ENCODE measurements at places on chromosomes 3 and 15.

DNA sequence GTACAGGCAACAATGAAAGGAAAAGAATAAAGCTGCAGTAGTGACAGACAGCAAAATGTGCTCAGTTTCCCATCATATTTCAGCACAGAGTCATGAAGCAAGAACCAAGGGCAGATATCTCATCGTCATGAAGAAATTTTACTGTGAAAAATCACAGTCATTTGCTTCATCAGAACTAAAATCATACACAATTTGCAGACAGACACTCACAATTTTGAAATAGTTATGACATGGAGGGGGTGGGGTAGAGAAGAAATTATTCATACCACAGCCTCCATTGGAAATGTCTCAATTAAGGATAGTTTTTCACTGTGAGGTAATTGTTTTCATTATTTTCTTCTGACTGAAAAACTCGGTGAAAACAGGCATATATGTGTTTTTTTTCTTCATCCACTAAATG lies 78.8 kb upstream of the CNTN3 start:
- no peak for DNase-seq

DNA sequence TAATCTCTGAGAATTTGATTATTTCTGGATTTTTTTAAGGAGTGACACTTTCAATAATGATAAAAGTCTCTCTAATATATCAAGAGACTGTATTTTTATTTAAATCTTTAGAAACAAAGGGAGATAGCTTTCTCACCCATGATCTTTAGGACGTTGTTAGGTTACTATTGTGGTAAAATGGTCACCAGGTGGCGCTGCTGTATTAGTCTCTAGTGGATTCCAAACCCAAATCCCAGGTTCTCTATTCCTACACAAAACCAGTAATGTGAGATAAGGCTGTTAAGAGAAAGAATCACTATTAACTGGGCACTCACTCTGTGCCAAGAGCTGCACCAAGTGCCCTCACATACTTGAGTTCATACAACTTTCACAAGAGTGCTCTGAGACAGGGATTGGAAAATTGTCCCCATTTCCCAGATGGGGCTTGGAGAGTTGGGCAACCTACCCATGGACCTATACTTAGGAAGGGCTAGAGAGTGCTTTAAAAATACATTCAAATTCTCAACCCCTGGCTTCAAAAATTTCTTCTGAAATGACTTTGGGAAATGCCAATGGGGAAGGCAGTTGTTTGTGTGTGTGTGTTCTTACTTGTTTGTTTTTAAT lies 593.4 kb upstream of the TGFBR2 start:
- DNase-seq, result peak; percentile 12

DNA sequence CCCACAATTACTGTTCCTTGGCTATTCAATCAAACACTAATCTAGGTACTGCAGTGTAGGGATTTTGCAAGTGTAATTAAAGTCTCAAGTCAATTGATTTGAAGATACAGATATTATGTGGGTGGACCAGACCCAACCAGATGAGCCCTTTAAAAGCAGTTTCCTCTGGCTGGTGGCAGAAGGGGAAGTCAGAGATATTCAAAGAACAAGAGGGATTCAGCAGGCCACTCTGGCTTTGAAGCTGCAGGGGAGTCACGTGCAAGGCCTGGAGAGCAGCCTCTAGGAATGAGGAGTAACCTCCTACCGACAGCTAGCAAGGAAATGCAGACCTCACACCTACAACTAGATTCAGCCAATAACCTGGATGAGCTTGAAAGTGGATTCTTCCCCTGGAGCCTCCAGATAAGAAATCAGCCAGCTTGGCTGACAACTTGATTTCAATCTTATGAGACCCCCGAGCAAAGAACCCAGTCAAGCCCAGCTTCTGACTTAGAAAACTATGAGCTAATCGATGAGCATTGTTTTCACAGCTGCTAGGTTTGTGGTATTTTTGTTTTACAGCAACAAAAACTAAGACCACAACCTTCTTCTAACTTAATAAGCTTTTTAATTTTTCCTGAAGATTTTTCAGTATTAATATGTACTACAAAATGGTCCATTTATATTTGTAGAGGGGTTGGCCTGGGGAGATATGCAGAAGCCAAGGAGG lies 13.4 kb downstream of the HACD2 start:
- DNase-seq, result no peak

DNA sequence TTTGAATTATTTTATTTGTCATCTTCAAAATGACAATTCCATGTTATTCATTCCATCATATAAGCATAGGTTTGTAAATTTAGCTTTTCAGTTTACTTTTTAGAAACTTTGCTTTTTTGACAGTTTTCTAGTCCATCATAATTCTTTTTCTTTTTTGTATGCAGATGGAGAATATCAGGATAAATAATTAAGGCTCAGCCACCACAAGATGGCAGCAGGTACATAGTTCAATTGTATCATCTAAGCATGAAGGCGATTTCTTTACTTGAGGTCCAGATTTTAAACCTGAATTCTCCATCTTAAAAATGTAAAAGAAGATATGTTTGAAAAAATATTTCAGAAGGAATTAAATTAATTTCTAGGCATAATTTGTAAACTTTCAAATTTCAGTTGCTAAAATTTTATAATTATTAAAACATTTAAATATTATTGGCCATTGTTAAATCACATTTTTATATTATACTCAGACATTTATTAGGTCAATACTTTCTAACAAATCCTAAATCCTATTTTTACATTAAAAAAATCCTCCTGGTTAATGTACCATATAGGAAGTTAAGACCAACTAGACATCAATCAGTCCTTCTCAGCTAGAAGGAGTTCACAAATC lies 15.1 kb downstream of the PLSCR5 start:
- DNase-seq, result peak; percentile 13

- DNase-seq, result no peak
Measured at GRCh38 chr15:91465696-91466095, 365.6 kb downstream of the SV2B start.

DNA sequence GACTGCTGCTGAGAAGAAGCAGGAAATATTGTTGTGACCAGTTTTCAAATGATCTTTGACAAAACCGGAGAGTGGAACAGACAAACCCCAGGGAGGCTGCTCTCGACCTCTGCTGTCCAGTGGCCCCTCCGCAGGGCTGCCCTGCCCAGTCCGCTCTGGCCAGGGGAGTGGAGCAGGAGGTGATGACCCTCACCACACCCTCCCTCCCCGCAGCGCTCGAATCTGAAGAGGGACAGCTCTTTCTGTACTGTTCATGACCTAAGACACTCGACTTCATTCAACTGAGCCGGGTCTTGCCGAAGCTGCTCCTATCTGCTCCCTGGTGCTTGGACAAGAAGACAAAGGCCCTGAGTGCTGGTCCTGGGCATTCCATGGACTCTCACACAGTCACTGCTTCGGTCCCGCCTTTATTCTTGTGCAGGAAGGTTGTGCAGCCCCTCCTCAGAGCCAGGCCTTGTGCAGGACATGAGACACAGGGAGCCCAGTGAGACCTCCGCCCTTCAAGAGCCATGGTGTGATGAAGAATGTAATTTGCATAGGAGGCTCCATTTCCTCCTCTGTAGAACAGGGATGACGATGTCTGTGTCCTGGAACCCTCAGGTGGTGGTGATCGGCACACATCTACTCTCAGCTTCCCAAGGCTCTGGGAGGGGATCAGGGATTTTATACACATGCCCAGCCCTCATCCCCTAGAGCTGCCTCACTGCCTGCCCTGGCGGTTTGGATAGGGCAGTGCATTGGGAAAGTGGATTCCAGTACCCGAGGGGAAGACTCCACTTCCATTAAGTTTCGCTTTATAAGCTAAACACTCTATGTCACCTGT lies 97.1 kb upstream of the PRR20G start:
- no peak for DNase-seq

DNA sequence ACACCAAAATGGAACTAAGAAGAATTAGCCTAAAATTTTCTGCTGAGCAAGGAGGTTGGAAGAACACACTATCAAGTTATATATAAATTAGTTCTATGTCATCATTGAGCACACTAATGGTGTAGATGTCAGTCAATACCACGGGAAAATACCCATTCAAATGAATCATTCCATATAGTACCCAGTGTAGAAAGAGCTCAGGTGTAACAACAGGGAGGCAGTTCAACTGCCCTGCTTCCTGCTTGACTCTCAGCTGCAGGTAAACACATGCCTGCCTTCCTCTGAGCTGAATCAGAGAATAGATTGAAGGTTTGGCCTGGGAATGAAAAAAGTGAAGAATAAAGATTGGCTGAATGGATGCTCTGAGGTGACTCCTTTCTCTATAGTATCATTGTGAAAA lies 1088.0 kb downstream of the AGBL1 start:
- no peak for DNase-seq

DNA sequence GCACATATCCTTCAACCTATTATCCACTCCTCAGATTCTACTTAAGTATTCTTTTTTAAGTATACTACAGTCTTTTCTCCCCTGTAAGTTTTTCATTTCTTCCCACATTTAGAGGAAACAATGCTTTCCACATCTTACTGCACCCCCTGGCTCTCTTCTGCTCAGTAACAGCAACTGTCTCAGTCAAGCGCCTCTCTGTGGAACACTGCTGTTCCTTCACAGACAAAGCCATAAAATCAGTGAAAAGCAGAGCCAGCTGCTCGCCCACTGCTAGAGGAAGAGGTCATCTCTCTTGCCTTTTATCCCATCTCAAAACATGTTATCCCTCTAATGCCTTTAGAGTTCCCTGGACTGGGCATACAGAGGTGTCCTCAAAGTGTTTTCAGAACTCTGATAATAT lies 24.8 kb downstream of the SERP1 start:
- DNase-seq, result no peak

DNA sequence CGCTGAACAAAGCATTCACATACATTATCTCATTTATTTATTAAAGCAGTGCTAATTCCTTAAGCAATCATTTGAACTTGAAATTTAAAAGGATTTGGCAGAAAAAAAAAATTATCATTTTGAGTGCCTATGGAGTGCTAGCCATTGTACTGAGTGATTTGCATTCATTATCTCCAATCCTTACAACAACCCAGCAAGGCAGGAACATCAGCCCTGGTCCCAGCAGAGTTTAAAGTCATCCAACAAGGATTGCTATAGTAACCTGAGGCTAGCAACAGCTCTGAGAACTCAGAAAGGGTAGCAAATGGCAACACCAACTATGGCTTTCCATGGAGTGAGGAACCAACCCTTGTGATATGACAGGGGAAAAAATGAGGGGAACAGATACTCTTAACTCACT lies 237.6 kb upstream of the SETMAR start:
- DNase-seq, result no peak

DNA sequence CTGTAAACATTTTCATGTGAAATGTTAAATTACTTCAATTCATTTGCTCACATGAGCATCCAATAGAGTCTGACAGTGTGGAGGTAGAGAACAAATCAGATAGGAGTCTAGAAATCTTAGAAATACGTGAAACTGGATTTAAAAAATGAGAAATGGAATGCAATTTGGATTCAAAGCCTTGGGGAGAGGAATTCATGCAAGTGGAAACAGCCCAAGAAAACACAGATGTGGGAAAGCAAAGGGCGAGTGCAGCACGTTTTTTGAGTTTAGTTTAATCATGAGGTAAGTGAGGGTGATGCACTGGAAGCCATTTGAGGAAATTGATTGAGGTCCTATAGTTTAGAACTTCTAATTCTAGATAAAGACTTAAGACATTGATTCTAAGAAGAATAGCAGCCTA lies 434.7 kb downstream of the C3orf38 start:
- DNase-seq, result no peak
